Fibroblast of villous mesenchyme (primary cell): ENCODE measurements at places on chromosomes 1 and 21.

DNA sequence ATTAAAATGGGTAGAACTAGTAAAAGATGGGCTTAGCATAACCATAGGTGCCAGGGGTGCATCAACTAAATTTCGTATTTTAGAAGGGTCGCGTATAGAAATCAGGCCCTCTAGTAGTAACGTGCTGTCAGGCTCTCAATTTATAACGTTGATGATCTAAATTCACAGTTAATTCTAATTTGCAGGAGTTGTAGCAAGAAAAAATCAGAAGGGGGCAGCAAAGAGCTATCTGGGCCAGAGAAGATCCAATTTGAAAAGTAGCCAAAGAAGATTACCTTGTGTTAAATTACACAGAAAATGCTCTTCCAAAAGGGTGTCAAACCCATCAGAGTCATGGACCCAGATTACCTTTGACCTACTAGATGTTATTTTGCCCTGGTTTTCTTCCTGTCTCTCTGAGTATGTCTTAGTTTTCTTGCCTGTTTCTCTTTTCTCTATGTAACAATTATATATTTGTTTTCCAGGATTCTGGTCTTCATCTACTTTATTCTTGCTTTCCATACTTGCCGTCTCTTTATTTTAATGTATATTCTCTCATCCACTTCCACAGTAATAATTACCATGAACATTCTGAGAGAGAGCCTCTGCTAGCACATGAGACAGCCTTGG lies 1030.9 kb downstream of the AMY1C start:
- peak; percentile 8 for DNase-seq

DNA sequence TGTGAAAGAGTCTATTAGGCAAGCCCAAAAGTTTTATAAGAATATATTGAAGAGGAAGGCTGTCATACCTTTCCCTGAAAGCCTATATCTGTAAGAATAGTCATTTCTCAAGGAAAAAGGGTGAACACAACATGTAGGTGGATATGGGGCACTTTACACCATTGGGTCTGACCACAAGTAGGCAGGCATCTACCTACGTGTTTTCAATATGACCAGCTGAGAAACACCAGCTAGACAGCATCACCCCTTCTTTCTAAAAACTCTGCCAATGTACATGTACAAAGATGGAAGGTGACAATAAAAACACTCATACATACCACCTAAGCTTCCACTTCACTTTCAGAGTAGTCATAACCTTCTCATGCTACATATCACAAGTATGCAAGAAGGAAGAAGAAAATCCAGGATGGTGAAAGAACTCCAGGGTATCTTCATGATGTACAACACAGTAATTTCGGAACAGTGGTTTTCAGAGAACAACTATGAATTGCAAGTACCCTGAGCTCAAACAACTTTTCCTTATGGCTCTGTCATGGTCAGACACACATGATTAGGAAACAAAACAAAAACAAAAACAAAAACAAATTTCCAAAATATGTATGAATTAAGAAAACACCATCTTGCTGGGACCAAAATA lies 98.5 kb upstream of the ADGRL2 start:
- DNase-seq = no peak

- peak; percentile 75 for DNase-seq
These were observed 73.7 kb downstream of the LRRC8D start for GRCh38 chr1:89894210-89895201.

- peak; percentile 42 for DNase-seq
These were observed 557.2 kb upstream of the BEND5 start for GRCh38 chr1:49333906-49334305.

GRCh38 chr1:58874757-58875755 lies 91.2 kb upstream of the JUN start:
- no peak for DNase-seq

- DNase-seq = no peak
These were observed 21.6 kb downstream of the ENO1 start for GRCh38 chr1:8856689-8857412.

DNA sequence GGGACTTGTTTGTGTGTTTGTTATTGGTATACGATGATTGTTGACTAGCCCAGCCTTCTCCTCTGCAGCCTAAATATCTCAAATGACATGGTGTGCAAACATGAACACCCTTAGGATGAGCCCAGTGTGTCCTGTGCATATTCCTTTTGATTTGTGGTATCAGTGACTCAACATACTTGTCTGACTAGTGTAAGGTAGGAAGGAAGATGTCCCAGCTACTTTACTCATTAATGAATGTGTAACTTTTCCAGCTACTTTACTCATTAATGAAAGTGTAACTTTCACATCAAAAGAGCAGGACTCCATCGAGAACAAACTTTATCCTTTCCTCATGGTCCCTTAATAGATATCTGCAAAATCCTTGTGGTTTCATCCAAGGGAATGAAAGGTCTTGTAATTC lies 2.7 kb upstream of the ZNF692 start:
- DNase-seq = no peak

DNA sequence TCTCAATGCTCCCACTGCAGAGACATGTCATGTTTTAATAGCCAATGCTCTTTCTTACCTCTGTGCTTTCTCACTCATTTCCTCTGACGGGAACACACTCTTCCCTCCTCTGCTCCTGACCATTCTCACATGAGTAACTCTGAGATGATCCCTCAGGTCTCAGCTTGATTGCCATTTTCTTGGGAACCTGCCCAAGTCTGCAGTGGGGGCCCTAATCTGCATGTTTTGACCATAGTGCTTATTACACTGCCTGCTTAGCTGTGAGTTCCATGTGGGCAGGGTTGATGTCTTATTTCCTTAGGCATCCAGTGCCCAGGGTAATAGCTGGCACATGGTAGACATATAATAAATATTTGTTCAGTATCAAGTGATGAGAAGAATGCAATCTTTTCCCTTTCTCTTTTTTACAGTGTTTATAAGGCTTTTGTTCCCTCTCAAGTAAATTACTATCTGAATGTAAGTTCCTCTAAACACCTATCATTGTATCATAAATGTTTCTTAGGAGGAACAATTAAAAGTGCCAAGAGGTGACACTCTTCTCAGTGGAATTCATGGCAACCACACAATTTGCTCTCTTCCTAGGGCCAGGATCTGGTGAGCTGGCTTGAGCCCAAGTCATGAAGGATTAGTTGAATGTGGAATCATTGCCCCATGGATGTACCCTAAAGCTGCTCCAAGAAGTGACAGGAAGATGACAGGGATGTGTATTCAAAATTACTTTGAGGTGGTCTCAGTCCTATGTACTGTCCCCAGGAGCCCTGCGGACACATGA lies 485.4 kb upstream of the USP24 start:
- DNase-seq = no peak

GRCh38 chr1:183760661-183761060 lies 44.3 kb upstream of the RGL1 start:
- DNase-seq = peak; percentile 71

GRCh38 chr1:54249819-54250435 lies 50.0 kb downstream of the MRPL37 start:
- DNase-seq = peak; percentile 68

GRCh38 chr1:221993444-221993948 lies 251.6 kb upstream of the DUSP10 start:
- DNase-seq = no peak

- DNase-seq = peak; percentile 59
These were observed 2.5 kb upstream of the BMP8A start for GRCh38 chr1:39488793-39489566.

- no peak for DNase-seq
These were observed 7.5 kb upstream of the DESI2 start for GRCh38 chr1:244645414-244645813.

DNA sequence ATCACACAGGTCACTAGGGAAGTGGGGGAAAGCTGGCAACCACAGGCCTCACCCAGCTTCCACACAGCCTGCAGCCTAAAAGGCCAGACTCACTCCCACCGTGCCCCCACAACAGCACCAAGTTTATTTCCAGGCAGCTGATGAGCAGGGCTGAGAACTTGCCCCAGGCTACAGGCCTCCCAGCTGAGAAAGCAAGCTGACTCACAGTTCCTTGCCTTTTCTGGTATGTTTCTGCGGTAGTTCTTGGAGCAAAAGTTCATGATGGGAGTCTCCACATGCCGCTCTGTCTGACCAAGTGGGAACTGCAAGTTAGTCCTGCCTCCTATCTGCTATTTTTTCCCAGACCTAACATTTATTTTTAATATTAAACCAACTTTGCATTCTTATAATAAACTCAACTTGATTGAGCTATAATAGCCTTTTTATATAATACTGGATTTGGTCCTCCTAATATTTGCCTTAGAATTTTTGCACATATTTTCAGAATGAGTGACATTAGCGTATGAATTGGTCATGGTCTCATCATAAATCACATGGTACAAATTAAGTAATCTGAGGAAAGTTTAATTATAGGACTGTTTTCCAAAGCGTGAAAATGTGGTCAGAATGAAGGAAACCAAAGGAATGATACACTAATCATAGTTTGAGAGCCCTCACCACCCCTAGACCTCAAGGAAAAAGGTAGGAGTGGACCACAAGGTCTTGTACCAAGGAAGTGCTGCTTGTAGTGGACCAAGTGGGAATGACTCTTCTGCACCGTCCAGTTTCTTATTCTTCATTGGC lies 30.7 kb downstream of the RPAP2 start:
- DNase-seq = peak; percentile 82

DNA sequence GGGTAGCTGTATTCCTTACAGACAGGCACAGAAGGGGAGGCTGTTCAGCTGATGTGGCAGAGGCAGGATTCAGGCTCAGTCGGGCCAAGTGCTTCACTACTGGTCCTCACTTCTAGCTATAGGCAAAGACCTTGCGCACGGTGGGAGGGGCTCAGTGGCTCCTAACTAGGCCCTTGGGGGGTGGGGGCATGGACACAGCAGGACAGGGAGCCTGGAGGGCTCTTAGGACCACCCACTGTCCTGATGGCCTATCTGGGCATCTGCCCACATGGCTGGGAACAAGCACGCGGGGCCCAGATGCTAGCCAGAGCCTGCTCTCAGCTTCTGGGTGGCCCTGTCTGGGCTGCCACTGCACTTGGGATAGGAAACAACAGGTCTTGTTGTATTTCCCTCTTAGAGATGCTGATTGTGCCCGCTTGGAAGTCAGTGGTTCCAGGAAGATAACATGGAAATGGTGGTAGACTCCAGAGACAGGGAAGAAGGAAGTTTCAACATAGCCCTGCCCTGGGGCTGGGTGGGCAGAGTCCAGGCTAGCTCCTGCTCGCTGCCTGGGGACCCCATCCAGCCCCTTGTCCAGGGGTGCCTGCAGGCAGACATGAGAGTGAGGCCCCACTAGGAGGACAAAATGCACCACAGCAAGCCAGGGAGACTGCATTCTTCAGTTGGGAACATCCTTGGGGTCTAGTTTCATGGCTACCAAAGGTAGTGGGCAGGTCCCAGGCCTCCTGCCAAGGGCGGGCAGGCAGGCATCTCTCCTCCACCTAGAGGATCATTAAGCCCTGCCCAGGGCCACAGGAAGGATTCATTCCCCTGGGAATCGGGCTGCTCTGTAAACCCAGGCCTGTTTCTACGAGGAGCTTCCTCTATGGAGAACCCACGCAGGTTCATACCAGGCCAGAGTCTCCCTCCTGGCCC lies 102.5 kb downstream of the BCAR3 start:
- DNase-seq = no peak

DNA sequence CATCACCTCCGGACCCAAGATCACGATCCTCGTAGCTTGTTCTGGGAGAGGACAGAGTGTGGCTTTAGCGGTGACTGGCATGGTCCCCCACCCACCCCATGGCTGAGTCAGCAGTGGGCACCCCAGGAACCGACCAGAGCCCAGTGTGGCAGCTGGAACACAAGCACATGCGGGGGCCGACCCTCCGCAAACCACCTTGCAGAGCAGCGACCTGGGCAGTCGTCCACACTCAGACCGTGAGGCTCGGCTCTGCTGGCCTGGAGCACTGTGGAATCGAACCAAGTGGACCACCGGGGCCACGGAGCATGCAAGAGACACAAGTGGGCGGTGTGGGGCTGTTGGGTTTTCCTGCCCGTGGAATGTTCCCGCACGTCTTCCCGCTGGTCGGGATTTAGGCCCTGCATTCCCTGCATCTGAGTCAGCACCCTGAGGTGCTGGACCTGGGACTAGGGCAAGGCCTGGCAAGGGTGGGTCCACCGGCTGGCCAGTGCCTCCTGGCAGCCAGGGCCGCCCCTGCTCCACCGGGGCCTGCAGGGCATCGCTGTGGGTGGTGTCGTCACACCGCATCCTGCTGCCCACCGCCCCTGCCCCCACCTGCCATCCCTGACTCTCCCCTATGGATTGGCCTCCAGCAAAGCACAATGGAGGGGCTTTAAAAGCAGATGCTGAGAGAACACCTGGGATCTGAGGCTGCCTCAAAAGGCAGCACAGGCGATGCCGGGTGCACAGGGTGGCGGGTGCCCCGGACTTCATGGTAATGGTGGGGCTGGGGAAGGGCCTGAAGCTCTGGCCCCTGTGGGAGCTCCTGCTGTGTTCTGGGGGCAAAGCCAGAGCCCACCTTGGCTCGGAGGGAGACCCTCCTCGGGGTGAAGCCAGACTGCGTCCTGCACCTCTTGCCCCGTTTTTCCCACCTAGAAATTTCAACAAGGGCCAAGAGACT lies 18.5 kb downstream of the MORN1 start:
- DNase-seq = no peak

DNA sequence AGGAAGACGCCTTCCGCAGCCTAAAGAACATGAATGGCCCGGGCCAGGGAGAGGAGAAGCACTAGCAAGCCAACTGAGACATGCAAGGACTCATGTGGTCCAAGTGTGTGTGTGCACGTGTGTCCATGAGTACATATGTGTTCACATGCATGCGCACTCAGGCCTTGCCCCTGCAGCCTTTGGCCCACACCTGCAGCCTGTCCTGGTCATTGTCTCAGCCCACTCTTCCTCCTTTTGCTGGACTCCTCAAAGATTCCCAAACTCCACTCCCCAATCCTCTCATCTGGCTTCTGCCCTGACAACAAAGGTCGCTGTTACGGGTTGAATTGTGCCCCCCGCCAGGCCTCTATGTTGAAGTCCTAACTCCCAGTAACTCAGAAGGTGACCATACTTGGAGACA lies 21.9 kb downstream of the CDCA8 start:
- DNase-seq = no peak

GRCh38 chr1:53110370-53111072 lies 31.9 kb downstream of the SLC1A7 start:
- peak; percentile 81 for DNase-seq

GRCh38 chr1:216742625-216743024 lies 19.4 kb upstream of the ESRRG start:
- peak; percentile 17 for DNase-seq
